ENCODE measurements at places on chromosomes 6 and 20.

- DNase-seq: no peak
These were observed 210.4 kb downstream of the CENPW start for GRCh38 chr6:126550323-126550722.

DNA sequence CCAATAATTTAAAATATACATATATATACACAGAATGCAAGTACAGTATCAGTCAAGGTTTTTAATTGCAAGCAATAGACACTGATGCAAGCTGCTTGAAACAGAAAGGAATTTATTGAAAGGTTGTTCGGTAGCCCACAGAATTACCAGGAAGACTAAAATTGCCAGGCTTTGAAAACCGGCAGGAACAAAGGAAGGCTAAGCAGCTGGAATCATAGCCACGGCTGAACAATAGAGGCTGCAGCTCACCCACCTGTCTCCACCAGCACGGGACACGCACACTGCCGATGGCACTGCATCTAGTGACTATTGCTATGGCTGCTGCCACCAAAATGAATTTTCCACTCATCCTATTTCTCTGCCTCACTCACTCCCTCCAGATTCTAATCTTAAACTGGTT, 22.0 kb upstream of the L3MBTL3 start:
- DNase-seq: no peak

DNA sequence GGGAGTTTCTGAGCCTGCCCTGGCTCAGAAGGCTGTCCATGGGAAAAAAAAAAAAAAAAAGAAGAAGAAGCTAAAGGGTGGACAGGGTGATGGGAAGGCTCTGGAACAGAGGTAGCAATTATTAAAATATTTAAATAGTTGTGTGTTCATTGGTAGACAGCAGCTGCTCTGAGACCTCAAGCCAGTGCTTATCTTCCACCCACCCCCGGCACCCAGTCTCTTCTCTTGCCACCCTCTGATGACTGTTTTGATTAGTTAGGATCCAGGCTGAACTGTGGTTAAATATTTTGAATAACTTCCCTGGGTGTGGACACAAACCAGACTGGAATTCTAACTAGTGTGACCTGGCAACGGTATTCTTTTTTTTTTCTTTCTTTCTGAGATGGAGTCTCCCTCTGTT, 16.9 kb upstream of the SRSF3 start:
- DNase-seq: no peak

DNA sequence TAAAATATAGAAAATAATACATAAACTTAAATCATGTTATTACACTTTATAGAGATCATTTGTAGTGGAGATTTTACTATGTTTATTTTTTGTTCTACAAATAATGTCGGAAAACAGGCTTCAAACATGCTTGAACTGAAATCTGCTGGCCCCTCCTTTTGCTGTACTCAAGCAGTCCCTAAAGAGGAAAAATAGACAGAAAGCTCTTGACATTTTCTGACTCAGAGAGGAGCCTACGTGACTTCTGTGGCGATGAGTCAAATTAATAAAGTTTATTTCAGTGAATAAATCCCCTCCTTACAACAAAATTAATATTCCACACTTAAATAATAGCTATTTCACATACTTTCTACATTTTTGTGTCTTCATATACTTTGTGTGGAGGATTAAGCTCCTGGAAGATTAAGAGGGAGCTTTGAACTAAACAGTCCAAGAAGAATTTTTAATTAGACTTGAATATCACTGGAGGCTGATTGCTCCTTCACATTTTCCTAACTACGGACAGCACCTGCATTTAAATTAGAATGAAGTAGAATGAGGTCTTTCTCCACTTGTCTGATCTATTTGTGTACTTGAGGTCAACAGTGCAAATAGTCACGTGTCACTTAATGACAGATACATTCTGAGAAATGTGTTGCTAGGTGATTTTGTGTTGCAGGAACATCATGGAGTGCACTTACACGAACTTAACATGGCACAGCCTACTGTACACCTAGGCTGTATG, 1.7 kb upstream of the TREM1 start:
- no peak for DNase-seq

DNA sequence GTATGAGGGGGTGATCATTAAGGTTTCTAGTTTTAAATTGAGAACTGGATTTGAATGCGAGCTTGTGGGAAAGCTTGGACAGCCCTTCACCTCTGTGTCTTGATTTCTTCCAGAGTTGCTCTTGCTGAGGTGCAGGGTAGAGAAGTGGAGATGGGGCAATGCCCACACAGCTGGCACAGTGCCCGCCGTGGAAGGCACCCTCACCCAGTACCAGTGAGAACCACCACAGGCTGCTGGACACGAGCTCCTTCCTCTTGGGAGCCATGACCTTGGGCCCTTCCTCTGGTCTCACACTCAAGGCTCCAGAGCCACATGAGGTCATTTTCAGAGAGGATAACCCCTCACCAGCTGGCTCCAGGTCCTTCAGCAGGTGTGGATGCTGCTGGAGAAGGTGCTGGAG, 67.3 kb downstream of the DACT2 start:
- DNase-seq: no peak

DNA sequence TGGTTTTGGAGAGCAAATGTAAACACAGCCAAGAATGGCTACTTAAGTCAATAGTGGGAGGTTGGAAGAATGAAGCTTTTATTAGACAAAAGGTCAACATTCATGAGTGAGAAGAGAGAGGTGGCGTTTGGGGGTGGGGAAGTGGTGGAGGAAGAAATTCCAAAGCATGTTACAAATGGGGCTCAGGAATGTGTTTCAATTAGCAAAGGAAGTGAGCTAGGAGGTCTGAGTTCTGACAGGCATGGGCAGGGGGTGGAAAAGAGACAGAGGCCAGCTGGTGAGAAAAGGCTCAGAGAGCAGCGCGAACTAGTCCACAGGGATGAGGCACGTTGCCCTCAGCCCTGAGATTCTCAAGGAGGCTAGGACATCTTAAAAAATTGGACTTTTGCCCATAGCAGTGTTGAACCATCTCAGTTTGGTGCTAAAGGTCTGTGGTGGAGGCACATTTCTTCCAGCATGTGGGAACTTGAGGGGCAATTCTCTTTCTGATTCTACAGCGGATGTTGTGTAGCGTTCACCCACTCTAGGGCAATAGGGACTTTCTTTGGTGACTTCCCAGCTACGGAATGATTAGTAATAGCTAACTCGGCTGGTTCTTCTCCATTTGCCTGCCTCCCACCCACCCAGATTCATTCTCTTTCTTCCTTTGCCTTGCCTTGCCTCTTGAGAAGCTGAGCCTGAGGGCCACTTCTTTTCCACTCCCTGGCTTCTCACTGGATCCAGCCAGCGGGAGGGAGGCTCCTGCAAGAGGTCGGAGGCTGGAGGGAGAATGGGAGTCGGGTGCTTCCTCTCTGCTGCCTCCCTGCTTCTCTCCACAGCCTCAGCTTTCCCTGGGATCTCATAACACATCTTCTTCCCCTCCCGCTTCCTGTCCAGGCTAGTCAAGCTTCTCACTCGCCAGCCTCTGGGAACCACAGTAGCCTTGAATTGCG, 45.1 kb upstream of the NEDD9 start:
- DNase-seq: no peak

DNA sequence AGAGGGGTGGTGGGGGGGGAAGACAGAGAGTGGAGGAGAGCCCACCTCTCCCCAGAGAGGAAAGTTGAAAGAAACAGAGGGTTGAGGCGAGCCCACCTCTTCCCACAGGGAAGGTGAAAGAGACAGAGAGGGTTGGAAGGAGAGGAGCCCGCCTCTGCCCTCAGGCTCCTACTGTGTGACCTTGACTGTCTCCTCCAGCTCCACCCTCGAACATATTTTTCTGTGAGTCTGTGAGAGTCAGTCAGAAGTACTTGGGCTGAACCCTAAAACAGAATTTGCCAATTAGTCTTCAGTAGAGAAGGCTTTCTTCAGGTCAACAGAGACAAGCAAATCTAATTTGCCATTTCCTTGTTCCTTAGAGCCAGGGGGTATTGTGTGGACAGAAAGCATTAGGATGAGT, 153.7 kb upstream of the SNX9 start:
- DNase-seq: no peak

DNA sequence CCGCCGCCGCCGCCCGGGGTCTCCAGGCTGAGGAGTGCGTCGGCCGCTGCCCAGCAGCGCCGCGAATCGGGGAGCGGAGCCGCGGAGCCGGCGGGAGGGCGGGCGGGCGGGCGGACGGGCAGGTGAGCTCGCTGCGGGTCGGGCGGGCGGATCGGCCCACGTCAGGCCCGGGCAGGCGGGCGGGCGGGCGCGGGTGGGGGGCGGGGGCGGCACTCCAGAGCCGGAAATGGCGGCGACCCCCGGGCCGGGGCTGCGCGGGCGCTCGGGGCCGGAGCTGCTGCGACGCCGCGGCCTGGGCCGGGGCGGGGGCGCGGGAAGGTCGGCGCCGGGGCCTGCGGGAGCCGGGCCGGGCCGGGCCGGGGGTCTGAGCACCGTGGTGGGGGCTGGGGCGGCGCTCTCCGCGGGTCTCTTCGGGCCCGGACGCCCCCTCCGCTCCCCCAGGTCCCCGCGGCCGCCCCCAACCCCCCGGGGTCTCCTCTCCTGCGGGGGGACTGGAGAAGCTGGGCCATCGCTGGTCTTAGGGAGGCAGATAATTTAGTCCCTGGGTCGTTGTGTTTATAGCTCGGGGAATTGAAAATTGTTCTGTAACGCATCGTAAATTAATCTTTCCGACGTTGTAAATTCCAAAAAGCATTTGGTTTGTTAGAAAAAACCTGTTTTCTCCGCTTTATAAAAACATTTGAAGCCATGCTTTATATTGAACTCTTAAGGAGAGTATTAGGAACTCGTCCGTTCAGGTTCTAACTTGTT, 451 bp downstream of the DNAJC5 start:
- no peak for DNase-seq

- DNase-seq: no peak
These were observed 42.6 kb downstream of the KIAA1755 start for GRCh38 chr20:38217791-38218565.

DNA sequence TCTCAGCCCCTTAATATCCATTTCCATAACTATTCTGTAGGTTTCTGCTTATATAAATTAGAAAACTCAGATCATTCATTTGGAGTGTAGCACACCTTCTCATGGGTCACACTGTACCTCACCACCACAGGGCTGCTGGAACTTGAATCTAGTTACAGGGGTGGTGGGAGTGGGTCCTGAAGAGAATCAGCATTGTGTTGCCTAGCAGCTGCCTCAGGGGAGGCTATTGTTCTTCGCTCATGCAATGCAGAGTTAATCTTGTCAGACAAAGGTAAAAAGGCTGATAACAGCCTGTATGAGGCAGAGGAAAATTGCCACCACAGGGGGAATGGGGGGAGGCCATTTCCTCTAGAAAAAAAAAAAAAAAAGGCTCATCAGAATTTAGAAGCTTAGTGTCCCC, 496.0 kb upstream of the ADGRB3 start:
- no peak for DNase-seq

DNA sequence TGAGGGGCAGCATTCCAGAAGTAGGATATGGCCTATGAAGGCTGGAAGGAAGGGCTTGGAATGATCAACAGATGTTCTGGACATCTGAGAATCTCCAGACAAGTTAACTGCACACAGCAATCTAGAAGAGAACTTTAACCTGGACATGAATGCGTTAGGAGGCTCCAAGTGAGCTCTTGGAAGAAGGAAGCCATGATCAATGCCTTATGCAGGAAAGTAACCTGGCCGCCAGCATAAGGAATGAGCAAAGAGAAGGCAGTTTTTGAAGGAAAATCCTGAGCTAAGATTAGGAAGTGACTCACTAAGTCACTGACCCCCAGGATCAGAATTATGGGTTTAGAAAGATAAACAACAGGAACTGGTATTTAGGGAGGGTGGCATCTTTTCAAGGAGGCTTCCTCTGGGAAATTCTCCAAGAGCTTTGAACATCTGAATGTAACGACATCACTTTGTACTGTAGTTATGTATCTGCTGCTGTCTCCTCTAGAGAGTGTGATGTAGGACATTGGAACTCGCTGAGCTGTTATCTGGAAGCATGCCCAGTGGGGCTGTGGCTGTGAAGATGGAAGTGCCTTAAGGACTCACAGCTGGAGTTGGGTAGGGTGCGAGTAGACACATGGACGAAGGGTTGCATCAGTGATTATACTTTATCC, 236.8 kb downstream of the PACRG start:
- no peak for DNase-seq

DNA sequence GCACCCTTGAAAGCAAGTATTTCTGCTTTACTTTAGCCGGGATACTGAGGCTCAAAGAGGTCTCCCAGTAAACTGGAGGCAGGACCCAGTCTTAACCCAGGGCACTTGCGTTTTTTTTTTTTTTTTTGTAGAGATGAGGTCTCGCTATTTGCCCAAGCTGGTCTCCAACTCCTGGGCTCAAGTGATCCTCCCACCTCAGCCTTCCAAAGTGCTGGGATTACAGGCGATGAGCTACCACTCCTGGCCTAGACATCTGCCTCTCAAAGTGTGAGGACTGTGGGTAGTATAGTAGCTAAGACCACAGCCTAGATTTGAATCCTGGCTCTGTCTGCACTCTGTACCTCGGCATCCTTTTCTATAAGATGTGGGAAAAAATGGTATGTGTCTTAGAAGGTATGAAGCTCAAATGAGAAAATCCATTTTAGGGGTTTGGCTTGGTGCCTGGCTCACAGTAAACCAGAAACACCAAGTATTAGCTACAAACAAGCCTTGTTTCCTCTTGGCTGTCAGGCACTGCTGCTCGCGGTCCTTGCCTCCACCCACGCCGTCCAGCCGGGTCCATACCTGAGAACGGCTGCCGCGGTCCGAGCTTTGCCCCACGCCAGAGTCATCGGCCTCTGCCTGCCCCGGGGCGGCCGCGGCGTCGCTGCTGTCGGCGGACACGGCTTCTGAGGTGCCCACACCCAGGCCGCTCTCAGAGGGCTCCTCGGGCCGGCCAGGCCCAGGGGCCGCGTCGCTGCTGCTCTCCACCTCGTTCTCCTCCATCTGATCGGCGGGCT, 1.2 kb downstream of the ZNF335 start:
- DNase-seq: no peak

DNA sequence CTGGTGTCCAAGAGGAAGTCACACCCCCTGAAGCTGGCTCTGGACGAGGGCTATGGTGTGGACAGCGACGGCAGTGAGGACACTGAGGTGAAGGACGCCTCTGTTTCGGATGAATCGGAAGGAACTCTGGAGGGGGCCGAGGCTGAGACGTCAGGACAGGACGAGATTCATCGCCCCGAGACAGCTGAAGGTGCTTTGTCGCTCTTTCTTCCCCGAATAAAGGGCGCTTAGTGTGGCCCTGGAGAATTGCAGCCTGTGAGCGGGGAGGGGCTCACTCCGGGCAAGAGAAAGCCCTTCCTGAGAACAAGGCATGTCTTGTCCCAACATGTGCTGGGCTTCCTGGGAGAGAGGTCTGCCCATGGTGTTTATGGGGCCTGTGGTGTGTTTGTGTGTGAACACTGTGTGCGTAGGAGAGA, 41.4 kb downstream of the MYT1 start:
- no peak for DNase-seq

GRCh38 chr20:31988430-31989015, 20.6 kb downstream of the XKR7 start:
- DNase-seq: no peak
